ENCODE measurements at places on chromosomes 12 and 14.

GRCh38 chr14:77562681-77563080 is 53.8 kb downstream of the SPTLC2 start:
- DNase-seq = no peak

DNA sequence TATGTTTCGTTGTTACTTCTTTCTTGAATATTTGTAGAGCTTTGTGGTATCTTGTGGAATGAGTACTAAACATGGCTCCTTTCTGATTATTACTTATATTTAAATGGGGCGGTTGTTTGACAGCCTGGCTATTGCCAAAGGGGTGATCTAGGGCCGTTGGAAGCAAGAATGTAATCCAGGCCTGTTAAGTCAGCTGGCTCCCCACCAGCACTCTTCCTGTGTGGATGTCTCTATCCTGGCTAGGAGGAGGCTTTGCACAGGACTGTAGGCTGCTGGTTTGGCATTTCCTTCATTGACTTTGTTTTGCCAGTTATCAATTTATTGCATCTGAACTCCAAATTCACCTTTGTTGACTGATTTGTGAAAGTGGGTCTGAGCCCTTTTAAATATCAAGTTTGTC is 5.6 kb downstream of the FAM234B start:
- no peak for DNase-seq

- no peak for DNase-seq
Observed at GRCh38 chr12:113500782-113501311, 29.2 kb upstream of the LHX5 start.

DNA sequence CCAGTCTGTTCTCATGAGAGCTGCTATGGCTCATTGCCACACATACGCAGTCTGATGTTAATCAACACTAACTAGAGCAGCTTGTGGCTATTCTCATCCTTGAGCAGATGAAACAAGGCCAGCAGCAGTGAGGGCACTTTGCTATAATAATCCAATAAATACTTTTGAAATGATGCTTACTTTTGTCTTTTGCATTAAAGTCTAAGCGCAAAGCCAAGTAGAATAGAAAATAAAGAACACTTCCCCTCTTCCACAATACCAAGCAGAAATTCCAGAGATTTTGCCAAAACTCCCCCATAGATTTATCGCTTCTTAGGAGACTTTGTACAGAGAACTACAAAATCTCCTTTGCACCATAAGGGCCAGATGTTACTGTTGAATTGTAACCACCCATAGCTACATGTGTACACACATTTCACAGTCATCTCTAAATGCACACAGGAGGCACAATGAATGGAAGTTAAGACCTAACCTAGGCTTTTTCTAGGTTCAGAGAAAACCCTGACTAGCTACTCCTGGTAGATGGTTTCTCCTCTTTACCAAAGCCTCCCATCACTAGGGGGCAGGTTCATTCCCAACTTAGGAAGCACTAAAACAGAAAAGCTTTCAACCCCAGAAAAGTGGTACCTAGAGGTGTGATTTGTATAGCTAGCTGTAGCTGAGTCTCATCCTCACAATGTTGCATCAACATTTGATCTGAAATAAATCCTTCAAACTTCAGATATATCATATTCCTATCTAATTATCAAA is 119.3 kb downstream of the HMGA2 start:
- no peak for DNase-seq

- DNase-seq = no peak
Observed at GRCh38 chr12:107178776-107179175, 85.4 kb upstream of the CRY1 start.

DNA sequence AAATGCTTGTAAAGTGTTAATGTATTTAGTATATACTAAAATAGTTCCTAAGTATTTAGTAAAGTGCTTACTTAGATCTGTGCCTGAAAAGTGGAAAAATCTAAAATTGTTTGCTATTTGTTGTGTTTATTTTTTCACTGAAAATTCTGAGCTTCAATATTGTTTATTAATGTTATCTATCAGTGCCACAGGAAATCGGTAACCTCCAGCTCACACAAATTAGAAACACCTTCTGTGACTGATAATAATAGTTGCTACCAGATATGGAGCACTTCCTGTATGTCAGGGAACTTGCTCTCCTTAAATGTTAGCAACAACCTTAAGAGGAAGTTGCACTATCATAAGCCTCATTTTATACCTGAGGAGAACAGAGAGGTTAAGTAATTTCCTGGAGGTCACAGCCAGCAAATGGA is 723 bp upstream of the LRP10 start:
- no peak for DNase-seq

- DNase-seq = no peak
Observed at GRCh38 chr12:5506295-5506694, 74.4 kb downstream of the NTF3 start.

DNA sequence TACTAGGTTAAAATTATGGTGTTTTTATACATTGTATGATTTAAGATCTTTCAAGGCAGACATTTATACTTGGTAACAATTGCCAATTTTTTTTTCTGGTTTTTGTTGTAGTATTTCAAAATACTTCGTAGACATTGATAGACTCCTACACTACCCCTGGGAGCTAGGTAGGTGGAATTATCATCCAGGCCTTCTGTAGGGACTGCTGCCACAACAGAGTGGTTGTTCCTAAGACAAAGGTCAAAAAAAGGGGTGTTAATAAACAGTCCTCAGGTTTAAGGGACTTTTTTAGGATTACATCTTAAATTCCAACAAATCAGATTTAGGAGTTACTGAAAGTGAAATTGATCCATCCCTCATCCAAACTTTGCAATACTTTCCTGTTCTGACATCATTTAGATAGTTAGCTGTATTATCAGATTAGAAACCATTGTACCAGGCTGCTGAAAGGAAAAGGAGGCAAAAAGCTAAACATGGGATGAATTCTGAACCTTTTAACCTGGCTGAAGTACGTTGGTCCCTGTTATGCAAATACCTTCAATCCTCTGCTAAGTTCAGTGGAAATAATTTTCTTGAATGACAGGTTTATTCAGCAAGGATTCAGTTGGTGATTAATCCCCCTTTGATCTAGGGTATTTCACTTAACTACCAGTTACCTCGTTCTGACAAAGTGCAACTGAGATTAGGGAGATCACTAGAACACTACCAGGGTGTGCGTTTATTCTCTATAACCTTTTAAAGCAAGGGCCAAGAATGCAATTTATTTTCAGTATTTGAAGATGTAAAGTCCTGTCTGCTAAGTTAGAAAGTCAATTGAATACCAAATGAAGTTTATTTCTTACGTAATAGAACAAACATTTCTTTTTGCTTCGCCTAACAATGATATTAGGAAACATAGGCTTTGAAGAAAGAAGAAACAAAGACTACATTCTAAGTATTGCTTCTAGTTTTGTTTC is 23.2 kb downstream of the AP5M1 start:
- no peak for DNase-seq

- no peak for DNase-seq
Observed at GRCh38 chr12:20440408-20440807, 72.1 kb downstream of the PDE3A start.

- DNase-seq = no peak
Observed at GRCh38 chr12:51869931-51870330, 18.0 kb upstream of the ANKRD33 start.

DNA sequence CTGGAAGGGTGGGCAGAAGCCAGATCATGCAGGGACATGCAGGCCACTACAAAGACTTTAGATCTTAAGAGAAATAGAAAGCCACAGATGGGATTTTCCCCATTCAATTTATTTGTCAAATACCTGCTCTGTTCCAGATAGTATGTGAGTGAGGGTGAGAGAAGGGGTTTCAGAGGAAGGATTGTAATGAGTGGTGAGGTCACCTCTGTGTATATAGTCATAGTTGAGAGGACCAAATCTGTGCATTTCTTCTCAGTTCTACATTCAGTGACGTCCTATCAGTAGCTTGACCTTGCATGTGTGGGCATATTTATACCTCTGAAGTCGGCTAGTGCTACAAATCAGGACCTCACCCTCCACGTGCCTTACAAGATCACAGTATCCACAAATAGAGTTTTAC is 31.2 kb upstream of the RBM19 start:
- DNase-seq = no peak

DNA sequence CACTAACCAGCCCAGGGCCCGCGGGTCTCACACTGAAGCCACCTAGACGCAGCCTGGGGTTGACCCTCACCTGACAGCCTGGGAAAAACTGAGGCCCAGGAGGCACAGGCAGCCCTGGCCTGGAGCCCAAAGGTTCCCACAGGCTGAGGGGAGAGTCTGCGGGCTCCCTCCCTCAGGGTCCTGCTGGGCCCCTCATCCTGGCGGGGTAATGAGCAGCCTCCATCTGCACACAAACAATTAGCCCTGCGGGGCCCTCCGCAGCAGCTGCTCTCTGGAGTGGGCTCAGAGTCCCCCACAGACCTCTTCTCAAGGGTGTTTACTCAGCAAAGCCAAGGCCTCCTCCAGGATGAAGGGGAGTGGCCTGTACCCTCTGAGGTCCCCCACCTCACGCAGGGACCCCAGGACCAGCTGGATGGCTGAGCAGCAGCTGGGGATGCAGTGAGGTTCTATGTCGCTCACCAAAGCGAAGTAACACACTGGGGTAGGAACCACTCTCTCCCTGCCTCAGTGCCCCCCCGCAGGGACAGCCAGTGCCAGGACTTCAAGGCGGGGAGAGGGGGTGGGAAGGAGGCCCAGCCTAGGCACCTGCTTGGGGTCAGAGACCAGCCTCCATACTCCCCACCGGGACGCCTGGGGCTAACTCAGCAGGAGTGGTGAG is 7.3 kb downstream of the AKT1 start:
- no peak for DNase-seq

GRCh38 chr14:22854963-22855724 is 16.4 kb upstream of the LRP10 start:
- no peak for DNase-seq

- DNase-seq = no peak
Observed at GRCh38 chr14:90521084-90521929, 124.5 kb downstream of the CALM1 start.

GRCh38 chr14:49982082-49982481 is 89.2 kb downstream of the ARF6 start:
- no peak for DNase-seq

GRCh38 chr14:85596562-85596961 is 66.6 kb downstream of the FLRT2 start:
- no peak for DNase-seq

GRCh38 chr12:80314741-80315140 is 129.3 kb upstream of the PTPRQ start:
- no peak for DNase-seq

DNA sequence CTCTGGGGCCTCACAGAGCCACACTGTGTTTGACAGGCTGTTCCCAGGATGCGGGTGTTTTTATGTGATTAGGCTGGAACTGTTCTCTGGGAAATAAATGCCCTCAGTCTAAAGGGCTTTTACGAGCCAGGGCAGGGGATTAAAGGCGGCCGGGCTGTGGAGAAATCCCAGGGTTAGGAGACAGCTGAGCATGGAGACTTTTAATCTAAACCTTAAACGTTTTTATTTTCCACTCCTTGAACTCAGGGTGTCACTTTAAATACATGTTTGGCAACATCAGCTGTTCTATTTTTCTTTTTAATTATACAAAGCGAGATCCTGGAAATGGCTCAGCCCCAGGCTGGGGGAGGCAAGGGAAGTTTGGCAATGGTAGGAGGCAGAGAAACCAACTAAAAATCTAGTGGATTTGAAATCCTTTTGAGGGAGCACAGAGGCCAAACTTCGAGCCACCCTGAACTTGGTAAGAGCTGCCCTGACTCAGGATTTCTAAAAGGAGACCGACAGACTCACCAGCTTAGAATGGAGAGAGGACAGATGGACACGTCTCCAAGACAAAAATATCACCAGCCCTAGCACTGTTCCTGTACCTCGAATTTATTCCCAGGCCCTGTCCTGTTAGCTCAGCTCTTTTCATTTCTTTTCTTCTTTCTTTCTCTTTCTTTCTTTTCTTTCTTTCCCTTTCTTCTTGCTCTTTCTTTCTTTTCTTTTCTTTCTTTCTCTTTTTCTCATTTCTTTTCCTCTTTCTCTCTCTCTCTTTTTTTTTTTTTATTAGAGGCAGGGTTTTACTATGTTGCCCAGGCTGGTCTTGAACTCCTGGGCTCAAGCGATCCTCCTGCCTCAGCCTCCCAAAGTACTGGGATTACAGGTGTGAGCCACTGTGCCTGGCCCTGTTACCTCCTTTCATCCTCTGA is 15.8 kb upstream of the ORAI1 start:
- no peak for DNase-seq

DNA sequence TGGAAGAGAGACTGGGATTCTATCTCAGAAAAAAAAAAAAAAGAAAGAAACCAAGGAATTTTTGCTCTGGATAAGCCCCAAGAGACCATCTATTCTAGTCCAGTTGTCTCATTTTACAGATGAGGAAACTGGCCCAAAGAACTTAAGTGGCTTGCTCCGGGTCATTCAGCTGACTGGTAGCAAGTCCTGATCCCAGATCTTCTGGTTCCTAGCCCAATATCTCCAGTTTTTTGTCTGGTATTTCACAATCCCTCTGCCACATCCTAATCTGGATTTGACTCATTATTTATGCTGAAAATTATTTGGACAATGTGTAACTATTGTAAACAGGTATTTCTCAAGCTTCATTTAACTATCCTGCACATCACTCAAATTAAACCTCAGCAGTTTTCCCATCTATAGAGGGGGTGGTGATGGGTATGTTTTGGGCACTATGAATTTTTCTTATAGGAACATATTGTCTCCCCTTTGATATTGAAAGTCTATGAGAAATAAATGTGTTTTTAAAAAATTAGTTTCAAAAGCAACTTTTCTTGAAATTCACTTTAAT is 43.4 kb downstream of the PPP2R5E start:
- DNase-seq = no peak

DNA sequence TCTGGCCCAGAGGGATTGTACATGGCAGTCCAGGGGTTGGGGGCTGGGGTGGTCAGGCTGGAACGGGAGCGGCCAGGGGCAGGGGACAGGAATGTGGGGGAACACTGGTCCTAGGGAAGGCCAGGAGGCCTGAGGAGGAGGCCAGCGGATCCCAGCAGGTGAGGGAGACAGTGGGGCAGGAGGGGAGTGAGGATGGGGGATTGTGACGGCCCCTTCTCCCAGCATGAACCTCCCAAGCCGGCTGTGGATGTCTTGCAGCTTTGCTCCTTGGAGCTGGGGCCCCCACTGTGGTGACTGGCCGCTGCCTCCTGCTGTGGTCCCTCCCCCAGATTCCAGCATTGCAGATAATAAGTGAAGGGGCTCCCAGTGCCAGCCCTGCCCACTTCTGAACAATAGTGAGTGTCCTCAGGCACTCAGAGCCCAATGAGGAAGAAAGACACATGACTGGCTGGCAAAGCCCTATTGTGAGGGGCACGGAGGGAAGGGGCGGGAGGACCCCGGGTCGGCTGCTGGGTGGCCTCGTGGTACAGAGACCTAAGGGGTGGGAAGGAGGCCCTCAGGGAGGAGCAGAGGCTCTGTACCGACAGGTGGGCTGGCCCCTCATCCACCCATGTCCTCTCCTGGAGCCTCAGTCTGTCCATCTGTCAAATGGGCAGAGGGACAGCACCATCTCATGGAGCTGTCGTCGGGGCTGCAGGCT is 215.0 kb downstream of the KIF26A start:
- no peak for DNase-seq

DNA sequence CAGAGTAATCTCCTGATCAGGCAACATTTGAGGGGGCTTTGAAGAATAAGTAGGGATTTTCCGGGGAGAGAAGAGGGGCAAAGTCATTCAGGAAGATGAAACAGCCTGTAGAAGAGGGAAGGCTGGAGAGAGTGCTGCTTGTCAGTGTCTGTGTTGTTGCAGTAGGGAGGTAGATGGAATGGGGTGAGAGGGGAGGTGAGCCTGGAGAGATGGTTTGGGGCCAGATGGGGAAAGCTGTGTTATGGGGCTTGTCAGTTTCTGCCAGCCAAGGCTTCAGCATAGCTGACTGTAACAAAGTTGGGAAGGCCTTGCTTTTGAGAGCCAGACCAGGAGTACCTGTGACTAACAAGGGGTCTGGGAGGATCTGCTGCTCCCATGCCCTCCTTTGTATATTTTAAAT is 18.0 kb downstream of the BICD1 start:
- DNase-seq = no peak
